Immature natural killer cell (primary cell): ENCODE measurements at places on chromosomes 5 and 9. TPM values are rescaled to one million over a fixed set of nuclear protein-coding genes. Genes with fewer than 3 reads are reported as not detected.
A peak's percentile ranks its signal among the peaks of the same experiment; 100 is the strongest.

DNA sequence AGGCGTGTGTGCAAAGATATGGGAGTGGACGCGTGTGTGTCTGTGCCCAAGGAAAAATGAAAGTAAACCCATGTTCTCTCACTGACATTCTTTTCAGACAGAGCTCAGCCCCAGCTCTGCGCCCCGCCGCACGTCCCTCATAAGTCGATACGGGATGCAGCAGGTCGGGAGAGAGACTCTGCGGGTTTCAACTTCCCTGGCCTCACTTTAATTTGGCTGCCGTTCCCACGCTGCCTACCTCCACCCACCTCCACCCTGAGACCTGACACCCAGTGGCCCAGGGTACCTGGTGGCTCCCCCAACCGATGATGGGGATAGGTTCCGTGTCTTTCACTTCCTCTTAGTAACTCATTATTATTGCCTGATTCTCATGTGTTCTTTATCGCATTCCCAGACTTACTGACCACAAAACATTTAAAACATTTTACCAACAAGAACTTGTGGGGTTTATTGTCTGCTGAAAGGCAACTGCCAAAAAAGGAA, 19.4 kb downstream of the LHX2 start:
- H3K27me3 ChIP-seq = peaks cover 31% of the 10 kb centered on the region
- no peaks in the 10 kb centered on the region for H3K36me3 ChIP-seq
- no peak for DNase-seq
- no peak overlapping the region for H3K4me3 ChIP-seq
- no peak overlapping the region for H3K27ac ChIP-seq

DNA sequence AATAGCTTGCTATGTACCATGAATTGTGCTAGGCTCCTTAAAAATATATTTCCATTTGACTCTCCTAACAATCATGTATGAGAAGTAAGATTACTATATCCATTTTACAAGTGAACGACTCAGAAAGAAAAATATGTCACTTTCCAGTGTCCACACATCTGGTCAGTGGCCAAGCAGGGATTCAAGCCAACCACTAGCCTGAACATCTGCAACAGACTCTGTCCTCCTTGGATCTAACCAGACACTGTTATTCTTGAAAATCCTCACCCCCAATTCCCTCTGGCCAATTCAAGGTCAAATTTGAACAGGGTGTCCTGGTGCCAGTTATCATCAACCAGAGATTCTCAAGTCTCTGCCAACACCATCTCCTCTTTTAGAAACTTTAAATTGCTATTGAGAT, 344.1 kb upstream of the WWC1 start:
- DNase-seq = no peak
- H3K4me3 ChIP-seq = no peak overlapping the region
- H3K27me3 ChIP-seq = no peaks in the 10 kb centered on the region
- H3K4me1 ChIP-seq = no peaks in the 10 kb centered on the region
- H3K27ac ChIP-seq = no peak overlapping the region

DNA sequence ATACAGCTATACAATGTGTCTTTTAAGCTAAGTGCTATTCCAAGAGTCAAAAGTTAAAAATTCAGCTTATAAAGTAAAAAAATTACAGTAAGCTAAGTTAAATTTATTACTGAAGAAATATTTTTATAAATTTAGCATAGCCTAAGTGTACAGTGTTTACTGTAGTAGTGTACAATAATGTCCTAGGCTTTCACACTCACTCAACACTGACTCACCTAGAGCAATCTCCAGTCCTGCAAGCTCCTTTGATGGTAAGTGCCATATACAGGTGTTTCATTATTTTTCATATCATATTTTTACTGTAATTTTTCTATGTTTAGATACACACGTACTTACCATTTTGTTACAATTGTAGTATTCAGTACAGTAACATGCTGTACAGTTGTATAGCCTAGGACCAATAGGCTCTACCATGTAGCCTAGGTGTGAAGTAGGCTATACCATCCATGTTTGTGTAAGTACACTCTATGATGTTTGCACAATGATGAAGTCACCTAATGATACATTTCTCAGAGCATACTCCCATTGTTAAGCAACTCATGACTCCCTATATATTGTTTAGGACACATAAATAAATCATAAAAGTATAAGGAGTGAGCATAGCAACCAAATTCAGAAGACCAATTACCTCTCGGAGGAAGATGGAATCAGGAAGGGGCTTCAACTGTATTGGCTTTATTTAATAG, 165.1 kb upstream of the SLC30A5 start:
- H3K36me3 ChIP-seq = no peaks in the 10 kb centered on the region
- peaks cover 7% of the 10 kb centered on the region for H3K27me3 ChIP-seq
- H3K27ac ChIP-seq = no peak overlapping the region
- no peaks in the 10 kb centered on the region for H3K4me1 ChIP-seq

DNA sequence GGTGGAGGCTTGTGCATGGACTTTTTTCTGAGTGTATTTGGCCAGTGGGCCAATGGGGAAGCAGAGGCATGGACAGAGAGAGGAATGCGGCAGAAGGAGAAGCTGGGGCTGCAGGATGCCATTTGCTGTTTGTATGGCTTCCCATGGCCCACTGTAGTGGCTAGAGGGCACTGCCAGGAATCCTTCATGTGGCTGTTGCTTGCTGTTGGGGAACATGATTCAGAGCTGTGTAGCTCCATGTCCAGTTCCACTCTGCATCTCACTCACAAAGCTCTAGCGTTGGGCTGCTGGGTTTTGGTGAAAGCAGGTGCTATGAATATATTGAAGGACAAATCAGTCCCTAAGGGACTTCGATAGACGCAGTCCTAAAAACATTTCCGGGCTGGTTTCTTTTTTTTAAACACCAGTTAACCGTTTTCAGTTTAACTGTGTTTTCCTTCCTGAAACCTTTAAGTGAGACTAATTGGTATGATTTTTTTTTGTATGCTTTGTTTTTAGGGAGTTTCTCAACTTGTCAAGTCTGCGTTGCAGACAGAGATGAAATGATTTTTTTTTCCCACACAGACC, 51.3 kb downstream of the SLC22A5 start:
- H3K27me3 ChIP-seq = peaks cover 8% of the 10 kb centered on the region
- H3K4me1 ChIP-seq = peaks cover 98% of the 10 kb centered on the region
- DNase-seq = peak; percentile 52
- H3K36me3 ChIP-seq = peaks cover 46% of the 10 kb centered on the region
- H3K27ac ChIP-seq = peak overlapping the region; percentile 98

- H3K27ac ChIP-seq = no peak overlapping the region
- no peak for DNase-seq
- no peaks in the 10 kb centered on the region for H3K4me1 ChIP-seq
Observed at GRCh38 chr9:90616806-90617205, 25.8 kb downstream of the DIRAS2 start.

DNA sequence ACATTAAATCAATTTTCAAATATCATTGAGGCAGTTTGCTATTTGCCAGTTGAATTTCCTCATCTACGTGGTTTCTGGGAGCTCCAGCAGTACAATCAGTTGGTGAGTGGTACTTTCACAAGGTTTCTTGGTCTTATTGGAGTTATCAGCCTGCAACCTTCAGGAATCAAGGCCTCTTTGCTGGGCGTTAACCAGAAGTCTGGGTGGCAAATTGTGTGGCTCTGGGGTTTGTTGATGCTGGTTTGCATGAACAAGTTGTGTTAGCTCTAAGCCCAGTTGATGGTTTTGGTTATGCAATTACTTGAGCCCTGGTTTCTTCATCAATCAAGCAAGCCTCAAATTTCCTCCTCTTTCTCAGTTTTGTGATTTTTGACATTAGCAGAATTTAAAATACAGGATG, 152.9 kb upstream of the ANKRD55 start:
- no peak for DNase-seq
- H3K4me3 ChIP-seq = no peak overlapping the region
- no peaks in the 10 kb centered on the region for H3K4me1 ChIP-seq
- H3K36me3 ChIP-seq = no peaks in the 10 kb centered on the region
- H3K27ac ChIP-seq = no peak overlapping the region

- H3K4me3 ChIP-seq = no peak overlapping the region
- H3K36me3 ChIP-seq = no peaks in the 10 kb centered on the region
- no peaks in the 10 kb centered on the region for H3K27me3 ChIP-seq
- H3K4me1 ChIP-seq = peaks cover 17% of the 10 kb centered on the region
- no peak overlapping the region for H3K27ac ChIP-seq
Observed at GRCh38 chr9:86052556-86053468, 46.5 kb downstream of the GOLM1 start.

The OR1J1 gene
- polyA plus RNA-seq = not detected

The SLC6A3 gene
- polyA plus RNA-seq = not detected

The RORB gene
- not detected for polyA plus RNA-seq

The PCDHGC3 gene
- polyA plus RNA-seq = 0.77 TPM

The FOXD4L4 gene
- not detected for polyA plus RNA-seq

The FBN2 gene
- polyA plus RNA-seq = not detected
